ENCODE measurements at places on chromosomes 13 and 19.

- DNase-seq, result peak; percentile 50
Measured at GRCh38 chr13:28492569-28493367, 2.2 kb downstream of the FLT1 start.

GRCh38 chr13:71515744-71516038 lies 351.3 kb downstream of the DACH1 start:
- no peak for DNase-seq

- DNase-seq, result no peak
Measured at GRCh38 chr13:113601166-113602070, 16.9 kb downstream of the TFDP1 start.

GRCh38 chr19:14700711-14701375 lies 11.0 kb downstream of the ZNF333 start:
- no peak for DNase-seq

GRCh38 chr19:6234527-6234926 lies 45.2 kb downstream of the MLLT1 start:
- no peak for DNase-seq

DNA sequence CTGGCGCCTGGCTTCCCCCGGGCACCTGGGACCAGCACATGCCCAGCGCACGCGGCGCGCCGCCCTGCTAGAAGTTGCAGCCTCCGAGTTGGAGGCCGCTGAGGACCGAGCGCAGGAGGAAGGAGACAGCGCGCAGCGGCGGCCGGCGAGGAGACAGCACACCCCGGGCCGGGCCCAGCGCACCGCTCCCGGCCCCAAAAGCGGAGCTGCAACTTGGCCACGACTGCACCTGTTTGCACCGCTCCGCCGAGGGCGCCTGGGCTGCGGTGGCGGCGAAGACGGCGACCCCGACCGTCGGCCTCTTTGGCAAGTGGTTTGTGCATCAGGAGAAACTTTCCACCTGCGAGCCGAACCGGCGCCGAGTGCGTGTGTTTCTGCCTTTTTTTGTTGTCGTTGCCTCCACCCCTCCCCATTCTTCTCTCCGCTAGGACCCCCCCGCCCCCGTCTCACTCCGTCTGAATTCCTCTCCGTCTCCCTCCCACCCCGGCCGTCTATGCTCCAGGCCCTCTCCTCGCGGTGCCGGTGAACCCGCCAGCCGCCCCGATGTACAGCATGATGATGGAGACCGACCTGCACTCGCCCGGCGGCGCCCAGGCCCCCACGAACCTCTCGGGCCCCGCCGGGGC lies at the start of gene SOX1:
Gene SOX1 (plus strand): TSS at position 34 of the 626 bp plus-strand sequence. CDS start 510 bp downstream, at position 544.
- peak; percentile 77 for DNase-seq

Measured in eye (tissue), 1 donor.